ENCODE measurements at places on chromosomes 2 and 18.
A peak's percentile ranks its signal among the peaks of the same experiment; 100 is the strongest.

DNA sequence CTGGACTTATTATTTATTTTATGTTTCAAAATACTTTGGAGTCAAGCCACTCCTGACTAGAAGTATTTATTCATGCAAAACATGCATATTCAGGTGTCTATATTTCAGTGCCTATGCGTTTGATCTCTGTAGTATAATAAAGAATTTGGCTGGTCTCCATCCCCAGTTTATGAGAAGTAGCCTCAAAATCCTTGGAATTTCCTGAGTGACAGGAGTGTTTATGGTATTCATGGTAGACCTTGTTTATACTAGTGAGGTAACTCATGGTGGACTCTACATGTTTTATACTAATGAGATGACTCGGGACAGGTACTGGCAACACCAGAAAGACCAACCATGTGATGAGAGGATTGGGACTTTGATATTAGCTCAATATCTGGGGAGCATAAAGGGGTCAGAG is 43.9 kb upstream of the CSRNP3 start:
- DNase-seq = no peak

- DNase-seq = no peak
These were observed 1145.7 kb upstream of the NXPH2 start for GRCh38 chr2:139925903-139926302.

DNA sequence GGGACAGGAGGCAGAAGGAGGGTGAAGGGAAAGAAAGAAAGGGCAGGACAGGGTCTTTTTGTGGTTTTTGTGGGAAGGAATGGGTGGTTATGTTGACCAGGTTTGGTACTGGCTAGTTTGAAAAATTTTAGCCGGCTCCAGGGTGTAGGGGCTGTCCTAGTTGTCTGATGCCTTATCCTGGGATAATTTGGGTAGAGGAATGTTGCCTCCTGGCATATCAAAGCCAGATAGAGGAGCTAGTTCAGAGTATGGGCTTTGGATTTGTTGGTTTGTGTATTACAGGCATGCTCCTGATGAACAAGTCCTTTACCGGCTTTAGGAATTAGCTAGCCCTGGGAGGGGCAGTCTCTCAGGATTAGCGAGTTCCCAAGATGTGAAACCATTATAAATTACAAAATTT is 101.1 kb upstream of the LHCGR start:
- no peak for DNase-seq

- DNase-seq = no peak
These were observed 4.9 kb upstream of the PDCD1 start for GRCh38 chr2:241863536-241863954.

- DNase-seq = no peak
These were observed 112.4 kb downstream of the CDK15 start for GRCh38 chr2:201918616-201919307.

- no peak for DNase-seq
These were observed 31.2 kb upstream of the STAT1 start for GRCh38 chr2:191045141-191045540.

GRCh38 chr18:12769644-12770440 is 67.0 kb downstream of the PSMG2 start:
- no peak for DNase-seq

- DNase-seq = no peak
These were observed 979.6 kb upstream of the CDH2 start for GRCh38 chr18:29156531-29156930.

- DNase-seq = no peak
These were observed 15.4 kb downstream of the HK2 start for GRCh38 chr2:74849228-74849892.

DNA sequence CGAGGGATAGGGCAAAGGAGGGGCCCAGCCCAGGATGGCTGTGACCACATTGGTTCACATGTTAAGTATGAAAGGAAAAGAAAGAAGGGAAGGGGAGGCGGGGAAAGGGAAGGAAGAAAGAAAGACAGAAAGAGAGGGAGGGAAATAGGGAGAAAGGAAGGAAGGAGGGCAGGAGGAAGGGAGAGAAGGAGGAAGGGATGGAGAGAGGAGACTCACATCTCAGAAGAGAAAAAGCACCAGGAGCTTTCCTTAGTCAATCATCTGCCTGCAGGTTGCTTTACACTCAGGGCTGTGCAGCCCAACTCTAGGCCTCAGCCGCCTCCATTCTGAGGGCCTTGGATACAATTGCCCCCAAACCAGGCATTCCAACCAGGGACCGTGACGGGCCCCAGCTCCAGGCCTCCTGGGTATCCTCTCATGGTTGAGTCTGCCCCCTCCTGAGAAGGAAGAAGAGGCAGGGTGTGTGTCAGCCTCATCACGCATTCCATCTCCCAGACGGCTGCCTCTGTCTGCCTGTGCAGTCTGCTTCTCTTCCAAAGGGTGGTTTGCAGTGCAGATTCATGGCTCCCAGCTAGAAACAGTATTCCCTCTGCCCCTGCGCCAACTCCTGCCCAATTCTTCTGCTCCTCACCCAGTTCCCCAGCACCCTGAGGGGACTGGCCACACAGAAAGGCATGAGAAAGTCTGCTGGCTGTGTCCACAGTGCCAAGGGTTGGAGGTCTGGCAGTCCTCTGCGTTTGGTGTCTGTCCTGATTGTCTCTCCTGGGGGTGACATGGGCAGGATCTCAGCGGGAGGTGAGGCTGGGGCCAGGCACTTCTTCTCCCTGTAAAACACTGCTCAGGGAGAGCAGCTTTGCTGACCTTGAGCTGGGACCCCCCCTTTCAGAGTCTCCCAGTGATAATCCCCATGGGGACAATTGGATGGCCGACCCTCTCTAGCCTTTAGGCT is 163.3 kb downstream of the SMAD7 start:
- no peak for DNase-seq

DNA sequence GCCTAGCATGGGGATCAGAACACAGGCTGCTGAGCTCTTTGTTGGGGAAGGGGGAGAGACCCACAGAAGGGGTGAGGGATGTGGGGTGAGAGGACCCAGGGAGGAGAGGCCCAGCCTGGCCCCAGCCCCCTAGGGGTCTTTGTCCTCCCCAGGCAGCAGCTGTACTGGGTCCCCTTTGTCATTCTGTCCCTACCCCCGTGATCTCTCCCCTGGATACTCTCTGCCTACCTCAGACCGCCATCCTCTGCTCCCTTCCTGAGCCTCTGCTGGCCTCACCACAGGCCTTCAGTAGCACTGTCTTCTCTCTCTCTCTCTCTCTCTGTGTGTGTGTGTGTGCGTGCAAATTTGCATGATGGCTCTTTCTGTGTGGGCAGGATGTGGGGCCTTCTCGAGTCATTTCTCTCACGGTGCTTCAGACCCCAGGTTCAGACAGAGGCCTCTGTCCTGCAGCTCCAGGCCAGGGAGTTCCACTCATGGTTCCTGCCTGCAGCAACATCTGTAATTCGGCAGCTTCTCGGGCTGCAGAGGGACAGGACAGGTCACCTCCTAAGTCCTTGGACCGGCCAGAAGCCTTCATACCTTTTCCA is 1.4 kb downstream of the PSD4 start:
- DNase-seq = peak; percentile 42

GRCh38 chr2:188050726-188051125 is 240.9 kb upstream of the GULP1 start:
- no peak for DNase-seq

DNA sequence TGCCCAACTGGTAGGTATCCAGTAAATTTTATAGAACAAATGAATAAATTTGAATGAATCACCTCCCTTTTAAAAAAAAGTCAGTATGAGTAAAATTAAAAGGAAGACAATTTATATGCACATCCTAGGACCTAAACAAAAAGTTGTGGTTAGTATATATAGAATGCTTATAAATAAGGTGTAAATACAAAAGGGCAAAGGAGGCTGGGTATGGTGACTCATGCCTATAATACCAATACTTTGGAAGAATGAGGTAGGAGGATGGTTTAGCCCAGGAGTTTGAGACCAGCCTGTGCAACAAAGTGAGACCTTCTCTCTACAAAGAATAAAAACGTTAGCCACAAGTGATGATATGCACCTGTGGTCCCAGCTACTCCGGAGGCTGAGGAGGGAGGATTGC is 12.8 kb downstream of the C2orf69 start:
- DNase-seq = no peak

DNA sequence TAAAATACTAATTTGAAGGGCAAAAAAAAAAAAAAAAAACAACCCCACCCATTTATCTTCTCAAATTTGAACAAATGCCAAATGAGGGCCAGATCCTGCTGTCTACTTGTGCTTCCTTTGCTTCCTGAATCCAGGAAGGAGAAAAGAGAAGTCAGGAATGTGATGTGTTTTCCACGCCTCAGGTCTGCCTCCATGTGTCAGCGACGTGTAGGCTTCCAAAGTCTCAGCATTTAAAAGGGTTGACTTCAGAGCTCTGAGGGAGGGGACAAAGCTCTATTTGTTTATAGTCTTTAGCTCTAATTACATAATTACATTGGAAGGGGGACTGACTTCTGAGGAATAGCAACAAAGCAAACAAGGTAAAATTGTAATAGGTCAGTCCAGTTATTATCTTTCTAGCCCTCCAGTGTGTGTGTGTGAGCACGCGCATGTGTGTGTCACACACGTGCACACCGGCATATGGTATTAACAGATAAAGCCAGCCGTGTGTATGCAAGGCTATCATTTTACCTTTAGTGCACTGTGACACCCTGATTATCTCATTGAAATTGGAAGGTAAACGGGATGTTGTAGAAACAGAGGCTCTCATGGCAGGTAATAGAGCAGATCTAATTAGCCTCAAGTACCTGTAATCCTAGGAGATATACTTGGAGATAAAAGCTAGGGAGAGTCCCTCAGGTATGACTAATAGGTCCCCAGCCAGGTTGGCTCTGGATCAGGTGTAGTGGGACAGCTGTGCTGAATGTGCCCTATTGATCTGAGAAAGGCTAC is 911.4 kb upstream of the ZEB2 start:
- DNase-seq = no peak

GRCh38 chr2:71784734-71785511 is 331.6 kb downstream of the DYSF start:
- no peak for DNase-seq

- no peak for DNase-seq
These were observed 1414.8 kb upstream of the CELF4 start for GRCh38 chr18:38980420-38980819.

- DNase-seq = no peak
These were observed 1425.6 kb upstream of the PIK3C3 start for GRCh38 chr18:40529478-40529877.

DNA sequence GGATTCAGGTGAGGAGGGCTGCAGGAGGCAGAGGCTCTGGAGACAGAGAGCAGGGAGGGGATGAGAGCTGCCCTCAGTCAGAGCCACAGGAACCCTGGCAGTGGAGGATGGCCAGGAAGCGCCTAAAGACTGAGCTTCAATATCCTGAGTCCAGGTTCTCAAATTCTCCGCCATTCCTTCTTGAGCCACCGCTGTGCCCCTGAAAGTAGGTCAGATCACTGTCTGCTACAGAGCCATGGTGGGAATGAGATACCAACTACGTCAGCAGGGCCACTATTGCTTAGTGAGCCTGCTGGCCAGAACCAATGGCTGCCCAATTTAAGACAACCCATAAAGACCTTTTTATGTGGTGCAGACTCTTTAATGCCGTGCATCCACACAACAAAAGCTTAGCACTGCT is 155.5 kb downstream of the CTIF start:
- DNase-seq = no peak

- DNase-seq = no peak
These were observed 228.4 kb upstream of the COPS8 start for GRCh38 chr2:236857246-236857645.

- DNase-seq = no peak
These were observed 137.7 kb downstream of the IRS1 start for GRCh38 chr2:226661789-226662545.

DNA sequence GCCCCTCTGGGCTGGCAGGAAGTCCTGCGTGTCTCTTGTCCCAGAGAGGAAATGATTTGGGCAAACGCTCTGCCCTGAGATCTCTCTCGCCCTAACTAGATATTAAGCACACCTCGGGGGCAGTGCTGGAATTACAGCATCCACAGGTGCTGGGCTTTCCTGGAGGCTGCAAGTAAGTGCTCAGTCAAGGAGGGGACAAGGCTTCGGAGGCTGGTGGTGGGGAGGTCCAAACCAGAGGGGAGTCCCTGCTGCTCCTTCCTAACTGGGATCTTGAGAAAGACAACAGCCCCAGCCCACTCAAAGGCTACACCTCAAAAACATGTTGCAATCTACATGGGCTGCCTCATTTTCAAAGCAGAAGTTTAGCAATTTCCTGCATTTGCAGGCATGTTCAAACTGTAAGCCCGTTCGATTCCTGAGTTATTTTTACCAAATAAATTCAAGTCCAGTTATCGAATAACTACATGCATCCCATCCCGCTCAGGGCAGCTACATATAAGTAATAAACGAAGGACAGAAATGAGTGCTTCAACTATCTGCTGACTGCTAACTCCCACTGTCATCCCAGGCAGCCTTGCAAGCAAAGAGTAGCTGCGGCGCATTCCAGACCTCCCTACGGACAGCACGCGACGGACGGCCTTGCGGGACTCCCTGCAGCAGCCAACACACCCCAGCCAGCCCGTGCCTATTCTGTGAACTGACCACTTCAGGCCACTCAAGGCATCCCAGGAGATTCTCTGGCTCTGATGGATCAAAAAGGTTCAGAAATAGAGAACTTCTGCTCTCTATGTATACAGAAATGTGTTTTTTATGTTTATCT is 27.5 kb downstream of the ZNF516 start:
- no peak for DNase-seq

DNA sequence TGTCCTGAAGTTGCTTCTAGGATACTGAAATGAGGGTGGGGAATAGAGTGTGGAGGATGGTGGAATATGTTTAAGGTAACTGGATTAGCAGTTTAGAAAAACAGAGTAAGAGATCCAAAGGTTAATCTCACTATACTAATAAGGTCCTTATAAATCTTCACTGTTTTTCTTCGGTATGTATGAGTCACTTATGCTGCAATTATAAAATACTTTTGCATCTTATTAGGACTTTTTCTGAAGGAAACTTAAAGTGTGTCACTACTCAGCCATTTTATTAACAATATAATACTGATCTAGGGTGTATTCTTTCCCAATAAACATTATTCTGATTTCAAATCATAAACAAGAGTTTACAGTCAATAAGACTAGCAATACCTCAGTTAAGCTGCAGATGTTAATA is 182.3 kb downstream of the ZNF521 start:
- no peak for DNase-seq

DNA sequence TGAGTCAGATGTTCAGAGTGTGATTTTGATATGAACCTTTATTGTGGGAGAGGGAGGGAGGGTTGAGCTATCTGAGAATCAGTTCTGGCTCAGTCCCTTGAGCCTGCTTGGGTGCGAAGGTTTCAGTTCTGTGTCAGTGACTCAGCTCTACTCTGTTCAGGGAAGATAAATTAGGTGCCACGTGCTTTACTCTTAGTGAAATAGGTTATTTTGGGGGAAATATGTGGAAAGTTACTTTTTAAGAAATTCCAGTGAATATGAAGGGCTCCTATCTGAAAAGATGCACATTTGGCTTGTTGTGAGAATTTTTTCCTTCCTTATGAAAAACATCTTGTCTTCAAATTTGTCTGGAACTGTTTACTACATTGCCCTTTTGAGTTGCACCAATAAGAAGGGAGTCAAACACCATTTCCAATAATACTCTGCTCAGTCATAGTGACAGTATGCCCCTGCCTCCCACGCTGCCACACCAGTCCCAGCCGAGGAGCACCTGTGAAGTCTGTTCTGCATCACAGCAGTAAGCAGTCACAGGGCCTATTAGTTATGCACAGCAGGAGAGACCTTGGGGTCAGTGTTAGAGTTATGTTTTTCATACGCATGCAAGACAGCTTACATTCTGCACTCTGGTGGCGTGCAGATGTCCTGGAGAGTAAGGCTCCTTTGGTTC is 32.8 kb upstream of the DNAH7 start:
- DNase-seq = no peak

Measured in activated CD8-positive, alpha-beta memory T cell treated with anti-CD3 and anti-CD28 coated beads for 4 hours (primary cell).